ENCODE measurements at places on chromosomes 5 and 9.

GRCh38 chr5:163595932-163596607 is 90.7 kb downstream of the MAT2B start:
- peak; percentile 5 for DNase-seq

DNA sequence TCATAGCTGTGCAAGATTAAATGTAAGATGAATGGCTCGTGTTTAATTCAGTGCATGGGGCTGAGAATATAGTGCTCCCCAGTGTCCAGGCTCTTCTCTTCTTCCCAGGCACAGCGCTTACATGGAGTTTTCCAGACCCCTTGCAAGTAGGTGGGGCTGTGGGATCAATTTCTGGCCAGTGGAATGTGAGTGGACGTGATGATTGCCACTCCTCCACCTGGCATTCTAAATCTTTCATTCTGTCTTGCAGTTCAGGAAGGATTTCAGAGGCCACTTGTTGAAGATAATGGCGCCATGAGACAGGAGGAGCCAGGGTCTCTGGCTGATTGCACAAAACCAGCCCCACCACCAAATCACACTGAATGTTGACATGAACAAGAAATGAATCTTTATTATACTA is 7.2 kb upstream of the PIP5K1B start:
- no peak for DNase-seq

DNA sequence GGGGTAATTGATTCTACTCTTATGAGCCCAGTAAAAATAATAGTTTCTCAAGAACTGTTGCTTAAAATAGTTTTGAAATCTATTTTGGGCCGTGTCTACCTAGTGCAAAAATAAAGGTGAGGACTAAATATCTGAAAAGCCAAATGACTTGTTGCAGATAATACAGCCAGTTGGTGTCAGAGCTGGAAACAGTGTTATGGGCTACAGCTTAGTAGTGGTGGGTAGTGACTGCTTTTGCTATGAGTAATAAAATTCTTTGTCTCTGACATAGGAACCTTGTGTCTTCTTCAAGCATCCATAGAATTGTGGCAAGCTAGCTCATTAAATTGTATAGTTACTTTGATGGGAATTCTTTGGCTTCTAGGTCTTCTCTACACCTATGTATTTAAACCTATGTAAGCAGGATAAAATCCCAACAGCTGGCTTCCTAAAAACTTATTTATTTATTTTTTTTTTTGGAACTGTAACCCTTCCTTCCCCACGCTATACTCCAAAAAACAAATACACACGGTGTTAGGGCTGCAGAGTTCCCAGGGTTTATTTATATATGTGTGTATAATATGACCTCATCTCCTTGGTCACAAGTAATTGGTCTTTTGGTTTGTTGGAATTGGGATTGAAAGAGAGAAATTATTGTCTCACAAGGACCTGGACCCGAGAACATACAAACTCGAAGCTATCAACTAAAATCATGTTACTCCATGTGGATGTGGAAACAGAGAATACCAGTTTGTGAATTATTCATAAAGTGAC is 138.0 kb downstream of the NUDT12 start:
- no peak for DNase-seq

DNA sequence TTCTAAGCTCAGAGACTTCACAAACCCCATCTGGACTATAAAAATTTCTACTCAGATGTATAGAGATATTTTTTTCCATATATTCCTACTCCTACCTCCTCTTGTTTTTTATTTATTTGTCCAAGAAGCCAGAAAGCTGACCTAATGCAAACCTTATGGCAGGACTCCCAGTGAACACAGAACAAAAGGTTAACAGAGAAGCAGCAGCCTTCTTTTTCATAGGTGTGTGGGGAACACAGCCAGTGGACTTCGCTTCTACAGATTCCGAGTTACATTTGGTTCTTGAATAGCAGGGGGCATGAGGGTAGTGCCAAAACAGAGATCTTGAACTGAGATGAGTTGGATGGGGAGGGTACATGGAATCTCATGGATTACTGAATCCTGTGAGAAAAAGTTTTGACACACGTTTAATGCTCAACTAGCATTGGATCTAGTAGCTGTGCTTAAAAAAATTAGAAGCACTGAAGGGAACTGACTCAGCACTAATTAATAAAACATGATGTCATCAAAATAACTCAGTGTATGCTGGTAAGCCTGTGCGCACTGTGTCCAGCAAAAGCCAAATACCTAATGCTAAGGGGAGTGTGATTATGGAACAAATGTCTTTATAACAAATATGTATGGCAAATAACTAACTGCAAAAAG is 240.1 kb downstream of the GABRB2 start:
- no peak for DNase-seq

DNA sequence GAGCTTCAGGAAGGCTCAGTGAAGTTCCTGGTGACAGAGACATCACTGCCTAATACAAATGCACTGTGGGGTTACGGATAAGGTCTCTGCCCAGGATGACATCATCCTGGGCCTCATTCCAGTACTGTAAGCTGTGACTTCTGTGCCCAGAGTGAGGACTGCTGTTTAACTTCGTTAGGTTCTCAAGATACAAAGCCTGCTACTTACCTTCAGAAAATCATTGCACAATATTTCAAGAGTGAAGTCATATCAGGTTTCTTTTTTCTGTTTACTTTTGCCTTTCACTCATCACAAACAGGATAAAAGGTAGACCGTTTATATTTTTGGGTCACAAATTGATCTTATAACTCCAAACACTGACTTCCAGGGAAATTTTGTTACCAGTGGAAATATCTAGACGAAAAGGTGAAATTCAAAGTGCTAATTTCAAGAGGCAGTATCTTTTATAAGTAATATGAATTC is 241.2 kb downstream of the PIK3R1 start:
- DNase-seq: peak; percentile 23

- peak; percentile 29 for DNase-seq
These were observed 66.9 kb downstream of the FANCC start for GRCh38 chr9:95250462-95251221.

DNA sequence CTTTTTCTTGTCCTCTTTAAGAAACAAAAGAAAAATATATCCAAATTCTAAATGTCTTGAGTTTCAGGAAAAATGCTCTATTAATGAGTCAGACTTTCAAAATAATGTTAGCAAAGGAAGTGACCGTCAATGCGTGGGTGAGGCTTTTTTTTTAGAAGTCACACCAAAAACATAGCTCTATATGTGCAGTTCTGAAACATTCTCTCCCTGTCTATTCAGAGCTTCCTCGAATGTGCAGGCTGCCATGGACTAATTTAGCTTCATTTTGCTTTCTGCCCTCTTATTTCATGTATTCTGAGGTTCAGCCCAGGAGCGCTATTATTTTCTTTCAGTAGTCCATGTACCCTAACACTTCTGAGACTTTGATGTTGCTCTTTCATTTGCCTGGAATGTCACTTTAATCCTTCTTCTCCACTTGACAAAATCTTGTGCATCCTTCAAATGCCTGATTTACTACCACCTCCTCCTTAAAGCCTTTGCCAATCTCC is 72.5 kb upstream of the RASA1 start:
- DNase-seq: no peak

DNA sequence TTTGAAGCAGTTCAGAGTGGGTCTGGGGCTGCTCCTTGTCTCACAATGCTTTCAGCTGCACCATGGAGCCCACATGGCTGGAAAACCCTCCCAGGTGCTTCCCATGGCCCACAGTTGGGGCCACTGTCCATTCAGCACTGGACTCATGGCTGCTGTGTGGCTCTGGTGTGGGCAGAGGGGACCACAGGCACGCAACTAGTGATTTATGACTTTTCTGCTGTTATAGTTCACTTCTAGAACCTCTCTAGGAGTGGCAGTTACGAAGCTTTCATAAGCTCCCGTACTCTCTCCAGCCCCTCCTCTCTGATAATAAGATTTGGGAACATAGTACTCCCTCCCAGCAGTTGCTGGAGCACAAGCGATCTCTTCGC is 29.0 kb downstream of the GLRA1 start:
- DNase-seq: no peak
